HTR-8/SVneo (cell line): ENCODE measurements at places on chromosomes 1 and 21.
A peak's percentile ranks its signal among the peaks of the same experiment; 100 is the strongest.

GRCh38 chr1:113641396-113641795 is 117.9 kb downstream of the PHTF1 start:
- DNase-seq: no peak

DNA sequence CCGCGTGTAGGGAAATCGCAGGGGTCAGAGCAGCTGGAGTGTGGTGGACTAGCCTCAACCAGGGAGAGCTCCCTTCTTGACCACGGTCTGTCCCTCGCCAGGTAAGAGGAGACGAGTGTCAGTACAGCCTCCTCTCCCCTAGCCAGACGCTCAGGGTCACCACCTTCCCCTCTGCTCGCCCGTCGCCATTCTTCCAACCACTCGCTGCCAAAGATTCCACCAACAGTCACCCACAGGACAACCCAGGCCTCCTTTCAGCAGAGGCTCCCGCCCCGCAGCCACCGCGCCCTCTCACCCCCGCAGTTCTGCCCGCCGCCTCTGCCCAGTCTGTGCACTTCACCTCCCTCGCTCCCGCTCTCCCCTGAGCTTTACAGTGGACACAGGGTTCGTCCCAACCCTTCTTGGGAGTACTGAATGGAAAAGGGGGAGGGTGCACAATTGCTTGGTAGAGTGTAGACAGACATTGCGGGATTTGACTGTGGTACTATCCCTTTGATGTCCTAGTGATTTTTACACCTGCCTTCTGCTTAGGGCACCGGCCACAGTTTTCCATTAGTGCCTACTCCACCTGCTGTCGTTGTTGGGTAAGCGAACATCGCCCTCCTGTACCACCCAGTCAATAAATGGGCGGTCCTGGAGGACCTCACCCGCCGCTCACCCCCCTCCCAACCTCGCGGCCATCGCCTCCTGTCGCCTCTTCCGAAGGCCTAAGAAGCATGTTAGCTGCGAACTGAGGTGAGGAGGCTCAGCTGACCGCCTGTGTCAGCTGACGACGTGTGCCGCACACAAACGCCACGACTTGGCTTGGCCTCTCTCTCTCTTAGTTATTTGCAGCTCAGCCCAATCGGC is 9.2 kb upstream of the NBPF11 start:
- no peak for DNase-seq

- DNase-seq: no peak
These were observed 112.0 kb upstream of the ADAMTS5 start for GRCh38 chr21:27078915-27079314.

DNA sequence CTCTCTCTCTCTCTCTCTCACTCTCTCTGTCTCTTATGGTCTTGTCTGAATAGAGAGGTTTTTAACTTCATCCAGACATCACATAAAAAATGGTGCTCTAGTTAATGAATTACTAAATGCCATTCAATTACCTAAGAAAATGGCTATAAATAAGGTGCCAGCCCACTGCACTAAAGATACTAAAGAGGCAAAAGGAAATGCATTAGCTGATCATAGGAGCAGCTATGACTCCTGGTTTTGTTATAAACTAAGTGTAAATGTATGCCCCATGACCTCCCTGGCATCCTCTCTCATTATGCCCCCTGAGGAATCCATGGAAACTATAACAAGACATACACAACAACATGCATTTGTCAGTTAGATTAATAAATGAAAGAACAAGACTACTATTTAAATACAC is 57.5 kb upstream of the PDC start:
- no peak for DNase-seq

- DNase-seq: no peak
These were observed 15.9 kb upstream of the IFI6 start for GRCh38 chr1:27687906-27688305.

- DNase-seq: no peak
These were observed 156.1 kb upstream of the IVNS1ABP start for GRCh38 chr1:185473186-185473585.

GRCh38 chr1:110645821-110646735 is 28.7 kb downstream of the KCNA3 start:
- no peak for DNase-seq

GRCh38 chr1:109185990-109186732 is 27.6 kb upstream of the SARS1 start:
- no peak for DNase-seq

DNA sequence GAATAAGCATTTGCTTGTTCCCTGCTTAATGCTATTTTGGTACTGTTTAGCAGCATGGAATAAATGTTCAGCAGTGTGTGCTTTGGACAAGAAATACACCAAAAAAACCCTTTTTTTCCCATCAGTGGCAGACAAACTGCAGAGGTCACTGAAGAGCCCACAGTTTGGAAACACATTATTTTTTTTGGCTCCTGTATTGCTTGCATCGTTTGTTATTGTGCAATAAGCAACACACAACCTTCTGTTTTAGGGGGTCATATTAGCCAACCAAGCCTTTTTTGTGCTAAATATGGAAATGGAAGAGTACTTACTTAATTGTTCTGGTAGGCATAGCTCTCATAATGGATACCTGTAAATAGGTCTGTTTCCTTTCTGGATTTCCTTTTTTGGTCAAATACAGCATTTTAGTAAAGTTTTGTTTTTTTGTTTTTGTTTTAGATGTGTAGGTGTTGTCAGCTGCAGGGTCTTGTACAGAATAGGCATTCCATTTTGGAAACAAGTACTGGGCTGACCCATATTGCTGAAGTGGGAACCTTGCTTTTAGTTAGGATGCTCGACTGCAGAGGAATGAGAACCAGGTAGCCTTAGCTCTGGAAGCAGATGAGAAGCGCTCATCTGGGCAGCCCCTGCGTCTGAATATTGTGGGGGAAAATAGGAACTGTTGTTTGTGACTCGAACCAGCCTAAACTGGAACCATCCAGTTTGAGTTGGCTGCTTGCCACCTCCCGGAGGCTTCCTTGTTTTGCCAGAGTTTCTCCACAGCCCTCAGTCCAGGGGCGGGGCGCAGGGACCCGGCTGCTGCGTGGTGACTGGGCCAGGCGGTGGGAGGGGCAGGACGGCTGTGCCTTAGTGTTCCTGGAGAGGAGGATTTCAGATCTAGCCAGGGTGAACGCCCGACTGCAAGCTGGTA is 38.4 kb downstream of the SPEN start:
- DNase-seq: peak; percentile 79

DNA sequence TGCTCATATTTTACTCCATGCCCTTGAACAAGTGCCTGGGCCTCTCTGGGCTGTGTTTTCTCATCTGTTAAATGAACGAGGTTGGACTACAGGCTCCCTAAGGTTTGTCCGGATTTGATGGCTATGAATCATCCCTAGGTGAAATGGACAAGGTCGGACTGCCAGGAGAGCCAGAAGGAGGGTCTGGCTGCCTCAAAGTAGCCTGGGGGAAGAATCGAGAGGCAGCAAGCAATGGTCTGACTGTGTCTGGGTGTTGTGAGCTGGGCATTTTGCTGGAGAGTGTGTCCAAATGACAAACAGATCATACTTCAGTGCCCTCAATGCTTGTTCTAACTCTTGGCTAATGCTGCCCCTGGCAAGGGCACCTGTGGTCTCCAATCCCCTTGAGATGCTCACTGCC is 730.9 kb downstream of the PTPRU start:
- DNase-seq: no peak

GRCh38 chr21:16532840-16533239 is 803.1 kb downstream of the USP25 start:
- no peak for DNase-seq

GRCh38 chr1:7623842-7624241 is 147.3 kb upstream of the VAMP3 start:
- DNase-seq: no peak

GRCh38 chr1:22921452-22922126 is 51.1 kb downstream of the LACTBL1 start:
- DNase-seq: no peak

DNA sequence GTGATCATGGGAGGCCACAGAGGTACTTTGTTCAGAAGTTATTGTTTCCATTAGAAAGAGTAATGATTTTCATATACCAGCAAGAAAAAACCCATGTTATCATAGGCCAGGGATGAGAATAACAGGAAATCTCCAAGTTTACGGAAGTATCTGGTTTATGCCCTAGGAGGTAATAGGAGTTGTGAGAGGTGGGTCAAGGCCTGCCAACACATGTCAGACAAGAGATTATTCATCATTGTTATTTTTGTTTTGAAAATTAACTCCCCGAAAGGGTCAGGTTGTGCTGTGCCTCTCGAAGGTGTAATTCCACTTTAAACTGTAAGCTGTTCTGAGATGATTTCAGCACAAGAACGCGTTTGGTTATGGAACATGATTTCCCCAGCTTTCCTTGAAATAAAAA is 218.4 kb downstream of the CAMTA1 start:
- no peak for DNase-seq

DNA sequence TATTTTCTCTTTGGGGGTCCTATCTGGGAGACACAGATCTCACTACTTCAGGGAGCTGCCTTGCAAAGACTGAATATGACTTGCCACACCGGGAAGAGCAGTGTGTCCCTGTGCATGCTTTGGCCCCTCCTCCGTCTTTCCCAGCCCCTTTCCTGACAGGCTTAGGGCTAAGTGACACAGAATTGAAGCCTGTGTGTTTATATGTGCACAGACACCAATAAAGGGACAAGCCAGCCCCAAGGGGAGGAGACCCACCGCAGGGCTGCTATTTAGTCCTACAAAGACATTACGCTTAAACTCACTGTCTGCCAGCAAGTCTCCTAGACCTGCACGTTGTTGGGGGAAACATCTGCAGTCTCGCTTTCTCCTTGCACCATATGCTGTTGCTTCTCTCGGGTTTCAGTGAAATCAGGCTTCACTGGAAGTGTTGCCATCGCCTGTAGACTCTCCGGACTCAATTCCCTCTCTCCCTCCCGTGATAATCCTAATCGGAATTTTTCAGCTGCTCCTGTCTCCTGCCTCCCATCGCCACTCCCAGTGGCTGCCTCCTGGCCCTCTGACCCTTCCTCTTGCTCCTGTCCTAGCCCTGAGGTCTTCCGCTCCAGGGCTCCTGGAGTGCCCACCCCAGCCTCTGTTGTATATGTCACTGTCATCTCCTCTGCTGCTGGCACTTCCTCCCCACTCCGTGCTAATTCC is 58.5 kb upstream of the LRRC53 start:
- DNase-seq: no peak

GRCh38 chr1:211874521-211875347 is 44.2 kb upstream of the LPGAT1 start:
- DNase-seq: no peak

DNA sequence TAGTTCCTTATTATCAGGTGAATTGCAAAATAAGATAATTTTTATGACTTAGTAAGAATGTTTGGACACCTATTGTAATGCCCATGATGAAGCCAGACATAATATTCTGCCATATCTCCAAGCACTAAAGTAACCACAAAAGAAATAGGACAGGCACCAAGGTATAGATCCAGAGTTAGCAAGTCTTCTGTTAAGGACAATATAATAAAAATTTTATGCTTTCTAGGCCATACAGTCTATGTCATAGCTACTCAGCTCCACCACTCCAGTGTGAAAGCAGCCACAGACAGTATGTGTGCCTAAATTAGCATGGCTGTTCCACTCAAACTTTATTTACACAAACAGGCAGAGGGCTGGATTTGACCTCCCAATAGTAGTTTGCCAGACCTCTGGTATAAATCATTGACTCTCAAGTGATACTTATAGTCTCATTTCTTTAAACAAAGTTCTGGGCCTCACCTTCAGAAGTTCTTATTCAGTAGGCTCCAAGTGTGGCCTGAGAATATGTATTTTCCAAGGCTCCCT is 88.3 kb downstream of the SCMH1 start:
- DNase-seq: no peak

- no peak for DNase-seq
These were observed 23.1 kb downstream of the DNAJC8 start for GRCh38 chr1:28209700-28210099.

DNA sequence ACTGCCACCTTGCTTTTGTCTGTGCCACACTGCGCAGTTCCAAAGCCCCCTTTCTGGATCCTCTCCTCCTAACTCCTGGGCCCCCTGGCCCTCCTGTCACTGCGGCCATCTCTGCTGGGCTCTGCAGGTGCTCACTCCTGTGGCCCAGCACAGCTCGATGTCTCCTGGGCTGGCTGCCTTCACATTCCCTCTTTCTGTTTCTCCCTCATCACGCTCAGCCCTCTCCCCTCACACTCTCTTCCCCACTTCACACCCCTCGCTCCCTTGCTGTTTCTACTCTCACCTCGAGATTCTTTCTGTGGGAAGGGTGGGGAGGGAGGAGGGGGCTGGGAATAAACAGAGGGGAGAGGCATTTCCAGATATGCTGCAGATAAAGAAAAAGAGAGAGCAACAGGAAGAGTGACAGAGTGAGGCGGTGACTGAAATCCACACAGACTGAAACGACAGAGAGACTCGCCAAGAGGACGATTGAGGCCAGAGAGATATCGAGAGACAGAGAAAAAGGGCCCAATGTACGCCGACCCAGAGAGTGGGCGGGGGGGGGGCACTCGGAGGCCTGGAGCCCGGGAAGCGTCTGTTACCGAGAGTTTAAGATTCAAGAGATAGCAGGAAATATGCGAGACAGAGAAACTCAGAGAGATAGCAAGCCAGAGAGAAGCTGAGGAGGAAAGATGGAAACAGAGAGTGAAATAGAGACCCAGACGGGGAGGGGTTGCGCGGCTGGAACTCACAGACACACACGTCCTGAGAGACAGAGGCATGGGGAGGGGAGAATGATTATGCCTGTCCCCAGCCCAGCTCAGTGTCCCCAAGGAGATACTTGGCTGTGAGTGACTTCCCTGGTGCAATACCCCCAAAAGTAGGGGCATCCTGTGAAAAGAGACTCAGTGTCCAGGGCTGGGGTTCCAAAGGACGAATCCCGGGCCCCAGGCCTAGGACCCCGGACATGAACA is 666 bp downstream of the CSF3R start:
- DNase-seq: no peak

DNA sequence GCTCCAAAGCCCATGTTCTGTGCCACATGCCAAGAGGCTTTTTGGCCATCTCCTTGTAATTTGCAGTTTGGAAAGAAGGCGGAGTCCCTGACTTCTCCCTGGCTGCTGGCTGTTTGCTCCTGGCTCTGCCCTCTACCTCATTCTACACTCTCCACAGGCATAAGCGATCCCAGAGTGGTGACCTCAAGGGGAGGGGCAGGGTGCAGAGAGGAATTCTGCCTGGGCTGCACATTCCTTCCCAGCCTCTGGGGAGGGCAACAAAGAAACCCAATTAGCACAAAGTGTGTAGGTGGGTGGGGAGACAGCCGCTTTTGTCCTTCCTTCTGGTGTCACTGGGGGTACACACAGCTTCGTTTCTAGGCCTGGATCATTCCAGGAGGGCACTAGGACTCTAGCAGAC is 95.3 kb downstream of the HIVEP3 start:
- DNase-seq: no peak

DNA sequence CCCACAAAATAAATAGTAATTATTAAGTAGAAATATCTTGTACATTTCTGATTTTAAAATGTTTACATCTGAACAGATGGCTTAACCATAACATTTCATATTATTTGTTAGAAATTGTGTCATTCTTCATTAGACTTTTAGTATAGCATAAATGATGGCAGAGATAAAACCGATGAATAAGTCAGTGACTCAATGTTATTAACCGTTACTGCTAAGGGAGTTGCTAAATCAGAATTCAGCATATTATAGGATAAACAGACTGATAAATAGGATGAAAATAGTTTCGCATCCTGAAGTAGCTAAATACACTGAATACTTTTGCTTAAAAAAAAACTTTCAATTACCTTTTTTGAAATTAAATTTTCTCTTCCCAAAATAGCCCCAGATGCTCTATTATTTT is 610.6 kb upstream of the ZP4 start:
- DNase-seq: no peak
